ENCODE measurements at places on chromosomes 16 and 17.

DNA sequence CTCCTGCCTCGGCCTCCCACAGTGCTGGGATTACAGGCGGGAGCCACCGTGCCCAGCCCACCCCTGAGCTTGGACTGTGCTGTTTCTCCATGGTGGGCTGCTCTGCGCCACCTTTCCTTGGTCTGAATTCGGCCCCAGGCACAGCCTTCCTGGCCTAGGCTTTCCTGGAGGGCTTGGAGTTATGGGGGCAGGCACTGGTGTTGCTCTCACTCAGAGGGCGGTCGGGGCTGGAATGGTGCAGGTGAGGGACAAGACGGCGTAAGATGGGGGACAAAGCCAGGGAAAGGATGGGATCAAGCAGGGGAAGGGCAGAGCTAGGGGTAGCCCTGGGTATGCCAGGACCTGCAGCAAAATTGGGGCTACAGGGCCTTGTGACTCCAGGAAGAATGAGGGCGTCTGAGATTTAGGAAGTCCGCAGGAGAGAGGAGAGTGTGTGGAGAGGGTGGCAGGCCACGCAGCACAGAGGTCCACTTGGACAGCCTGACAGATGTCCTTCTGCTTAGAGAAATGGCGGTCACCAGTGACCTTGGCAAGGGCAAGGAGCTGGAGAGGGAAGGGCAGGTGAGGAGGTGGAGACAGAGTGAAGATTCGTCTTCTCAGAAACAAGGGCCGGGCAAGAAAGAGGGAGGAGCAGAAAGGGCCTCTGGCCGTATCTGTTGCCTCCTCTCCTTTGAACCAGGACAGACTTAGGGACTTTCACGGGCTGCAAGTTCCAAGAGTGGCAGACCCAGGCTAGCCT lies 1.6 kb upstream of the ATP6V0C start:
- DNase-seq = no peak

DNA sequence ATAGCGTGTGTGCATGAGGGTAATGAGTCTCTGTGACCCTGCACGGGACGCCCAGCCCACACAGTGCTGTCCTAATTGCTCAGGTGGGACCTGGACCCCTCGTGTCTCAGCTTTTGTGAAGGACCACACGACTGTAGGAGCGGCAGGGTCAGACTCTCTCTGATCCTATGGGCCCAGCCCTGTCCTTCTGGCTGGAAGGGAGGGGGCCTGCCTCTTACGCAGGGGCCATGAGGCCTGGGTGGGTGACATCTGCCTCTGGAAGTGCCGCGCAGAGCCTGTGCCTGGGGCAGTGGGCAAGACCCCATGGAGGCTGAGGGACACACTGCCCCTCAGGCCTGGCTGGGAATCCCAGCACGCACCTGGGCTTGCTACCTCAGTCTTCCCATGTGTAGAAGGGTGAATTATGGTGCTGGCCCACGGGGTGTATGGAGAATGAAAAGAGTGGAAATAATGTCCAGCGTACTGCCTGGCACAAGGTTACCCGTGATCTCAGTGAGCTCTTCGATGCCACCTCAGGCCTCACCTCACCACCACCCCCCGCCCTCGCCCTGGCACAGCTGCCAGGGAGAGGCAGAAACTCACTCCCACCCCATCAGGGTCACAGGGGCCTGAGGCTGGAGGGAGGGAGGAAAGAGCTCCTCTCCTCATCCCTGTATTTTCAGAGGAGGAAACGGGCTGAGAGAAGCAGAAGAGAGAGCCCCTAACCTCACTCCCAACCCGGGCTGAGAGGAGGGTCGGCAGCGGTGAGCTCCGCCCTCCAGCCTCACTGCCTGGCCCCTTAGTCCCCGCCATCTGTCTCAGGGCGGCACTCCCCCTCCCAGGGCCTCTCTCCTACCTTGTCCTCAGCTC lies 27.1 kb upstream of the DBNDD1 start:
- DNase-seq = no peak

DNA sequence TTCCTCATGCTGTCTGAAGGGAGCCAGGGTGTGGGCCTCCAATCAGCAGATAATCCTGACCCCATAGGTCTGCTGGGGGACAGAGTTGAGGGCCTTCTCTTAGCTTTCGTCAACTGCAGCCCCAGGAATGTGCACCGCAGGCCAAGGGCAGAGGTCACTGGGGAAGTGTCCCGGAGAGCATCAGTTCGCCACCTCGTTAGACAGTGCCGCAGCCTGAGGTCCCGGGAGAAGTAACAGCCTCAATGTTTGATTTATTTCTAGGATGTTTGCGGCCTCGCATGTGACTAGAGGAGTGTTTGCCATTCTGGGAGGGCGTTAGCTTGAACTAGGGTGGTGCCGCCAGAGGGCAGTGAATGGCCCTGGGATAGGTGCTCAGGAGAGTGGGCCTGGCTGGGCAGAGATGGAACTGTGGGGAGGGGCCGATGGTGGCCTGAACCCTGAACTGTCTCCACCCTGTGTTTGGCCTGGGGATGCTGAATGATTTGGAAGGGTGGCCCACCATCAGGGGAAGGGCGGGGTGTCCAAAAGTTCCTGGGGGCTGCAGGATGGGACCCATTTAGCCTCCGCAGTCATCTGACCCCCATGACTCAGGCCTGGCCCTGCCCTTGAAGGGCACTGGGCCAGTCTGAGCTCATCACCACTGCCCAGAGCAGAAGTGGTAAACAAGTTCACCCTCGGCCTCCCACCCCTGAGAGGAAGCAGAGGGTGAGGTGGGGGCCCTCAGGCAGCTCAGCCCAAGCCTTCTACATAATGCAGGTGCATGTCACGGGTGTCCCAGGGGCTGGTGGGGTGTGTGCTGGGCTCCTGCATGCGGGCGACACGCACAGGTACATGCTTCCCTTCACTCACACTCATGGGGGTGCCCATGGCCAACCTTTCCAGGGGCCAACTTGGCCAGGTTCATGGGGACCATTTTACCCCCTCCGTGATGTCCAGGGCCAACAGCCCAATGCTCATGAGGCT lies 12.4 kb upstream of the TAC4 start:
- no peak for DNase-seq

DNA sequence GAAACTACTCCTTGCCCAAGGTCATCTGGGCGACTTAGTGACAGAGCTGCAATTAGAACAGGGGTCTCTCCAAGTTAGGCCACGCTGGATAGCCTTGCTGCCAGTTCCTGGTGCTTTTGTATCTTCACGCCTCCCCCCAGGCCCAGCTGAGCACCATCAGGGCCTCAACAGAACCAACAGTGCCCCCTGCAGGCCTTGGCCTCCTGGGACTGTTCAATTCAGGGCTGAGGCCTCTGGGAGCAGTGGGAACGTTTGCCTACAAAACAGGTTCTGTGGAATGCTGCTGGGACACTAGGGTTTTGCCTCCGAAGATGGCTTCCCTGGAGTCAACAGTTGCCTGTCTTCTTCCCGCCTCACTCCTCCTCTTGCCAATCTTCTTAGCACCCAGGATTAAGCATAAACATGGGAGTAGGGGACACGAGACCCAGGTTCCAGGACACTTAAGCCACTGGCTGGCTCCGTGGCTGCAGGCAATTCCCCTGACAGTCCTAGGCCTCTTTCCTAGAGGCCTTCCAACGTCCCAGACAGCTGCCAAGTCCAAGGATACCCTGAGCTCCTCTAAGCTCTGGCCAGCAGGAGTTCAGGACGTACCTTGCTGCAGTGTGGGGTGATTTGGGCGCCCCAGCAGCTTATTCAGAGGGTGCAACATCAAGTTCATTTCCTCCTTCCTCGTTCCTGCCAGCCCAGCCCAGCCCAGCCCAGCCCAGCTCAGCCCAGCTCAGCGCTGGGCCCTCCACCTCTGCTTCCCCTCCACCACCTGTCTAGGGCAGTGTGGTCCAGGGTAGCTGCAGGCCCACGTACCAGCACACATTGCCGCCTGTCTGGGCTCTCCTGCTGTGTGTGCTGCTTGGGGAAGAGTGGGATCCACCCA lies 246.6 kb upstream of the RPL38 start:
- DNase-seq = peak; percentile 23

- no peak for DNase-seq
Measured at GRCh38 chr17:75001915-75002843, 10.3 kb upstream of the MRPL58 start.

DNA sequence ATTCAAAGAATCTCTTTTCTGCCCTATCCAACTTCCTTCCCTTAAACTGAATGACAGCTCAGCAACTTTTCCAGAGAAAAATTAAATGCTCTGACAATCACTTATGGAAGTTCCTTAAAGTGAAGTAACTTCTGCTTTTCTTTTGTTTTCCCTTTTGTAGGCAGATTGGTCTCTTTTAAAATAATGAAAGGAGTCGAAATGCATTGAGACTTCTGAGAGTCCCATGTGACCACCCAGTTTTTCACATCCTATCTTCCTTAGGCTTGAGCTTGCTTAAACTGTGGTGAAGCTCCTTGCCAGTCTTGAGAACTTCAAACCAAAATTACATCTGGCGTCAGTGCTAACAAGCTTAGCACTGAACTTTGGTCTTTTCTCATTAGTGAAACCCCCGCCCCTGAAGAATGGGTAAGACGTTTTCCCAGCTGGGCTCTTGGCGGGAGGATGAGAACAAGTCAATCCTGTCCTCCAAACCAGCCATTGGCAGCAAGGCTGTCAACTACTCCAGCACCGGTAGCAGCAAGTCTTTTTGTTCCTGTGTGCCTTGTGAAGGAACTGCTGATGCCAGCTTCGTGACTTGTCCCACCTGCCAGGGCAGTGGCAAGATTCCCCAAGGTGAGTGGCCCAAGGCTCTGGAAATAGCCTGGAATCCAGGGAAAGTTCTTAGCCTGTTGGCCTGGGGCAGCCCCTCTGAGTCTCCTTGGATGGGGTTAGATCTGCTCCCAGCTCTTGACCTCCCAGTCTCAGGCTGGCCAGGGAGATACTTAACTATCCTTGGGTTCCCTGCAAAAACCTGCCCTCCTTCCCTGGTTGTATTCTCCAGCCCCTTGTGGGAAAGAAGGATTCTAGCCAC lies 1.2 kb downstream of the TMEM106A start:
- no peak for DNase-seq

DNA sequence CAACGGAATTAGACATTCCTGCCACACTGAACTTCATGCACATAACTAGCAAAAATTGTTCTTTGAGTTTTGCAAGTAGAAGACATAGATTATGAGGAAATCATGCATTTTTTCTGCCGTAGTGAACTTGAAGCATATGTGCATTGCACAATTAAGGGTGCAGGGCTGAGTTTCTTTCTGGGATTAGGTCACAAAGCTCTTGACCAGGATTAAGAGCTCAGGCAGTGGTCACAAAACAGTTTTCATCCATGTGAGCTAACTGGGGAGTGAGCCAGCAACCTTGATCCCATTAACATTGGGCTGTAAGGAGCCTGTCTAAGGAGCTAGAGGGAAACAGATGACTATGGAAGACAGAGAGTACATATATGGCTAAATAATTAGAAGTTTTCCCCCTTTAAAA lies 143.7 kb downstream of the PMP22 start:
- no peak for DNase-seq

GRCh38 chr17:56835264-56835585 lies 1.3 kb downstream of the DGKE start:
- DNase-seq = no peak

- no peak for DNase-seq
Measured at GRCh38 chr17:63282455-63282854, 163.7 kb downstream of the CYB561 start.

DNA sequence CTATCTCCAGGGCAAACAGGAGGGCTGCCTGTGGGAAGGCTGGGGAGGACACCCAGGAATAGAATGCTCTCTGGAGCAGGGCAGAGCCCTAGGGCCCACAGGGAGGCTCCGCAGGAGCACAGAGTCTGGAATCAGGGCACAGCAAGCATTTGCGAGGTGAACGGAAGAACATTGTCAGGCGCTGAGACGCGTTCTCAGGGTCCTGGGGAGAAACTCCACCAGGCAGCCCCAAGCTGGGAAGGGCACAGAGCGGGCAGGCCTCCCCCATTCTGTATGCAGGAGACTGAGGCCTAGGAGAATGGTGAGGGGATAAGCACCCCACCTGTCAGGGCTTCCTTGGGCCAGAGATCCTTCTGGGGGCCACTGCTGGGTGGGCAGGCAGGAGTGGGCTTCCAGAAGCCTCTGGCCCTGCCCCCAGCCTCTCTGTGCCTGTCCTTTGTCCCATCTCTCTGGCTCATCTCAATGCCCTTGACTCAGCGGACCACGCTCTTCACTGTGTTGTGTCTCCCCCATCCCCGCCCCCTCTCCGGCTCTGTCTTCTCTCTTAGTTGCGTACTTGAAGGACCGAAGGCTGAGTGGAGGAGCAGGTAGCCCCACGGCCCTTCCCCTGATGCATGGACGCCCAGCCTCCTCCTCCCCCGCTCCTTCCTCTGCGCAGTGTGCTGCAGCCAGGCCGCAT lies 5.1 kb upstream of the SETD6 start:
- no peak for DNase-seq

DNA sequence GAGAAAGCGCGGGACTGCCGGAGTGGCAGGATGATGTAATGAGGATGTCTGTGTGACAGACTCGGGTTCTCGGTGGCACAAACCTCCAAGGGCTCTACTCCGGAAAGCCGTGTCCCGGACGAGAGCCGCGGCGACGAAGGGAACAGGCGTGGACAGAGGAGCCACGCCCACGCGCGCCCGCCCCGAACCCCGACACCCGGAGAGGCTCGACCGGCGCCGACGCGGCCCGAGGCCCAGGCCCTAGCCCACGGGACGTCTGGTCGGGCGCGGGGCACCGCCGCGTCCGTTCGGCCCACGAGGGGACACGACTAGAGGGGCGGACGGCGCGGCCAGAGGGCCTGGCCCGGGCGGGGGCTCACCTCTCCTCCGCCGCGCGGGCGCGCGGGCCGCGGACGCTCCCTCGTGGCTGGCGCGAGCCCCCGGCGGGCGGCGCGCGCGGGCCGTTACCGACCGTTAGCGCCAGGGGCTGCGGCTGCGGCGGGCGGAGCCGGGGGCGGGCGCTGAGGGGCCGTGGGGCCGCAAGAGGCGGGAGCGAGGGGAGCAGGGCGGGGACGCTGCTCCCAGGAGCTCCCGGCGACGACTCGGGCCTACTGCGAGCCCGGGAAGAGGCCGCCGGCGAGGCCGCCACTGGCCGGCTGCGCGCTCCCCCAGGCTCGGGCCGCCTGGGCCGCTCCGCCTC lies 2.1 kb upstream of the IRX5 start:
- DNase-seq = no peak

GRCh38 chr17:75346906-75347305 lies 57.7 kb upstream of the SLC25A19 start:
- DNase-seq = no peak

DNA sequence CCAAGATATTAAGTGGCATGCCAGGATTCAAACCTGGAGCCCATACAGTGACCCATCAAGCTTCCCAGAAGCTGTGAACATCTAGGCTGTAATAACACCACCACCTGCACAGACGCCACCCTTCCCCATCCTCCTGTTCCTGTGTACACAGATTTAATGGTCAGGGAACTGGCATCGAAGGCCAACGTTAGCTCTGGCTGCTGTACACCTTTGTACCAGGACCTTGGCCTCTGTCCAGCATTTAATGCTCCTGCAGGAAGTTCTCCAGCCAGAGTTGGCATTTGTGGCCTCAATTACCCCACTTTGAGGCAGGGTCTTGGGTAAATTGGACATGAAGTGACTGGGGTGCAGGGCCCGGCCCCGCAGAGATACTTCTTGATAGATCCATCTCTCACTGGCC lies 49.3 kb downstream of the SCNN1B start:
- DNase-seq = no peak

- DNase-seq = peak; percentile 92
Measured at GRCh38 chr17:54900457-54901229, at the start of gene TOM1L1. Gene TOM1L1, plus strand, starts transcription at chr17:54900852. Its CDS starts 14 bp downstream, at chr17:54900866.

Data from AG08396 (cell line).